ENCODE measurements at places on chromosomes 2 and 18. TPM values are rescaled to one million over a fixed set of nuclear protein-coding genes. Genes with fewer than 3 reads are reported as not detected.

GRCh38 chr18:39701839-39702238, 2136.2 kb upstream of the CELF4 start:
- H3K27ac ChIP-seq = no peak overlapping the region
- H3K36me3 ChIP-seq = no peaks in the 10 kb centered on the region
- no peaks in the 10 kb centered on the region for H3K4me1 ChIP-seq
- DNase-seq = no peak
- H3K4me3 ChIP-seq = no peak overlapping the region

Gene WNT10A
- total RNA-seq = 0.90 TPM

DNA sequence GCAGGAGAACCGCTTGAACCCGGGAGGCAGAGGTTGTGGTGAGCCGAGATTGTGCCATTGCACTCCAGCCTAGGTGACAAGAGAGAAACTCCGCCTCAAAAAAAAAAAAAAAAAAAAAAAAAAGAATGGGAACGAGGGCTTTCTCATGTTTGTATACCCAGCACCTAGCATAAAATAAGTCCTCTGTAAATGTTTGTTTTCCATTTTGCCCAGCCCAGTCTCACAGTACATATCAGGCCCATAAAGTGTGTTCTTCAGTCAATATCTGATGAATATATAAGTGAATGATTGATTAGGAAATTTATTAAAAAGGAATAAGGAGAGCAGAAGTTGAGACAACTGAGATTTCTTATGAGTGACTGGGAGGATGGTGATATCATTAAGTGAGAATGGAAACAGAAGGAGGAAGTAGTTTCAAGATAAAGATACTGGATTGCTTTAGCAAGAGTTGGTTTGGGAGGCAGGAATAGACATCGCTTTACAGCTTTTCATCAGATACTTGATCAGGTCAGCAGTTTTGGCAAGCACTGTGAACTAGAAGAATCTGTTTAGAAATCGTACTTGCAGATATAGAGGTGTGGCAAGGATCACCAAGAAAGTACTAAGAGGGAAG, 327.5 kb downstream of the KIAA1328 start:
- H3K4me3 ChIP-seq = no peak overlapping the region
- no peaks in the 10 kb centered on the region for H3K4me1 ChIP-seq
- H3K27ac ChIP-seq = no peak overlapping the region
- H3K36me3 ChIP-seq = no peaks in the 10 kb centered on the region
- no peaks in the 10 kb centered on the region for H3K27me3 ChIP-seq

DNA sequence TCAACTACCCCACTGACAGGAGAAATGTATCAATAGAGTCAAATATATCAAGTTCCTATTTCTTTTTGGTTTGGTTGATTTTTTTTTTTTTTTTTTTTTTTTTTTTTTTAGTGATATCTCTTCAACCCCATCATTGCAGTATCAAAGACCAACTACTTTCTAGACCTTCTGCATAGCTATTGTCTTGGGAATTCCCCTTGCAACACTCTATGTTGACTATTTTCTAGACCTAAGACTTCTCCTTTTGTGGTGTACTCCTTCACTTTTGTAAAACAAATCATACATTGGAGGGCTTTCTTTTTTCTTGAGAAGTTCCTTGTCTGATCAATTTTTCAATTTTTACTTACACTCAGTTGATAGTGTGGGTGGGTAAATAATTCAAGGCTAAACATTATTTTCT, 46.5 kb upstream of the NR4A2 start:
- no peak overlapping the region for H3K27ac ChIP-seq
- H3K36me3 ChIP-seq = no peaks in the 10 kb centered on the region
- H3K27me3 ChIP-seq = no peaks in the 10 kb centered on the region
- DNase-seq = no peak

DNA sequence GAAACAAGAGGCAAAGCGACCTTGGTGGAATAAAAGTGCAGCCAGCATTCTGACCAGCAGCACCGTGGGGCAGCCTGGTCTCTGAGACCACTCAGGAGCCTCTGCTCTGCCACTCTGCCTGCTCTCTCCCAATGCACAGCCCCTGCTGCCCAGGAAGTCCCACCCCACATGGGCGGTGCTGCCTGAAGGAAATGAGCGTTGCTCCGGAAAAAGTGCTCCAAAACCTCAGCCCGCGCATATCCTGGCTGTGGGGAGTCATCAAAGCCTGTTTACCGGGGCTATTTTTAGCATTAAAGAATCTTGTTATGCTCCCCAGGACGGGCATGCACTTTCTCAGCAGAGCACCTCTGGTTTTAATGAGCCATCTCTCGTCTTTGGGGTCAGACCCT, 54.5 kb downstream of the EPAS1 start:
- H3K4me3 ChIP-seq = no peak overlapping the region
- H3K36me3 ChIP-seq = peaks cover 71% of the 10 kb centered on the region
- no peak for DNase-seq

DNA sequence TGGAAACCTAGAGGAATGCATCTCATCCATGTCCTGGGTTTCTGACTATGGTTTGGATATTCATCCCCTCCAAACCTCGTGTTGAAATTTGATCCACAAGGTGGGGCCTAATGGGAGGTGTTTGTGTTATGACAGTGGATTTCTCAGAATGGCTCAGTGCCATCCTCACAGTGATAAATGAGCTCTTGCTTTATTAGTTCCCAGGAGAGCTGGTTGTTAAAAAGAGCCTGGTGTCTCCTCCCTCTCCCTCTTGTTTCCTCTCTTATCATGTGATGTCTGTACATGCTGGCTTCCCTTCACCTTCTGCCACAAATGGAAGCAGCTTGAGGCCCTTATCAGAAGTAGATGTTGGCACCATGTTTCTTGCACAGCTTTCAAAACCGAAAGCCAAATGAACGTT, 424.3 kb downstream of the DCC start:
- no peak overlapping the region for H3K27ac ChIP-seq
- no peaks in the 10 kb centered on the region for H3K27me3 ChIP-seq
- H3K4me1 ChIP-seq = no peaks in the 10 kb centered on the region
- no peaks in the 10 kb centered on the region for H3K36me3 ChIP-seq
- H3K4me3 ChIP-seq = no peak overlapping the region
- no peak for DNase-seq

- H3K4me1 ChIP-seq = no peaks in the 10 kb centered on the region
- no peak overlapping the region for H3K27ac ChIP-seq
- H3K4me3 ChIP-seq = no peak overlapping the region
- no peaks in the 10 kb centered on the region for H3K27me3 ChIP-seq
These were observed 190.1 kb downstream of the CDCA7 start for GRCh38 chr2:173544641-173545363.

Gene GPAT2
- total RNA-seq = 3.9 TPM

DNA sequence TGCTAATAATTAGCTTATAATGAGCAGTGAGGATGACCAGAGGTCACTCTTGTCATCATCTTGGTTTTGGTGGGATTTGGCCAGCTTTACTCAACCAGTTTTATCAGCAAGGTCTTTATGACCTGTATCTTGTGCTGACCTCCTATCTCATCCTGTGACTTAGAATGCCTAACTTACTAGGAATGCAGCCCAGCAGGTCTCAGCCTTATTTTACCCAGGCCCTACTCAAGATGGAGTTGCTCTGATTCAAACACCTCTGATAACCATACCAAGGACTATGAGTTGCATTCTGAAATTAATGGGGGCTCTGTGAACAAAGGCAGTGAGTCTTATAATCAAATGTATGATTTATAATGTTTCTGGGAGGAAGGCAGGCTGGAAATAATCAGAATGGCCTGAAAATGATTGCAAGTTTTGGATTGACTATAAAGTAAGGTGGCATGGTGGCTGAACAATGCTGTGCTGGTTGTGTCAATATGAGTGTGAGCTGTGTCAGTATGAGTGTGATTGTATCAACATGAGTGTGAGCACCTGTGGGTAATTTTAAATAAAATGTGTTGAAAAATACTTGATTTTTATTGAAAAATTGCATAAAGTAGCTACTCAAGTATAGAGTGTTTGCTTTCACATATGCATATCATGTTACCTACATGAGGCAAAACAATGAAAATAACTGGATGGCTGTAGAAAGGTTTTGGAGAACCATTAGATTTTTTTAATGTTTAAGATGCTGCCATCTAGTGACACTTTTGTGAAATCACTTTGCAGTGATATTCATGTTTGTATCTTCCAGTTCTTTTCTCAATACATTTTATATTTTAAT, 103.0 kb downstream of the KYNU start:
- H3K27ac ChIP-seq = no peak overlapping the region
- H3K4me1 ChIP-seq = no peaks in the 10 kb centered on the region
- no peaks in the 10 kb centered on the region for H3K27me3 ChIP-seq

Gene FAM124B
- 1.3 TPM for total RNA-seq

Gene KCNE4
- total RNA-seq = 3.4 TPM

DNA sequence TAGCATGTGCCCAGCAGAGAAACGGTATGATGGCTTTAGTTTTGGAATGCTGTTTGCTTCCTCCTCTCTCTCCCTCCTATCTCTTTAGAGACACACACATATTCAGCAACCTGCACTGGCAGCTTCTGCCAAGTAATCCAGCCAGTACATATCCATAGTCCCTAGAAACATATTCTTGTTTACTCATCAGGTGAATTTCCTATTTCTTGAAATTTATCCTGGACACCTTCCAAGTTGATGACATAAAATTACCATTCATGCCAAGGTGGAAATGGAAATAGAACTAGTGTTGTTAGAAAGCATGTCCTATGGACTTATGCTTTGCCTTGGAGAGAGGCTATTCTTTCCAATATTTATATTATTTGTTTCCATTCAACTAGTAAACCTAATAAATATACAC, 50.9 kb upstream of the RGPD4 start:
- no peak overlapping the region for H3K27ac ChIP-seq
- no peaks in the 10 kb centered on the region for H3K27me3 ChIP-seq
- H3K4me3 ChIP-seq = no peak overlapping the region
- DNase-seq = no peak

DNA sequence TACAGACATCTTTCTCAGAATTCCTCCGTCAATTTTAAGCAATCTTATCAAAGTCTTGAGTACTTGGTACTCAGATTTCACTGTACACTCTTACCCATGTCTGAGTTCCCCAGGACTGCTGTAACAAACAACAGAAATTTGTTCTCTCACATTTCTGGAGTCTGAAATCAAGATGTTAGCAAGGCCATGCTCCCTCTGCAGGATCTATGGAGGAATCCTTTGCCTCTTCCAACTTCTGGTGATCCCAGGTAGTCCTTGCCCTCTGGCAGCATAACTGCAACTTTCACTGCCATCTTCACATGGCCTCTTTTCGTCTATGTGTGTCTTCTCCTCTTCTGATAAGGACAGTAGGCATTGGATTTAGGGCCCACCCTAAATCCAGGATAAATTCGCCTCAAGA, 17.1 kb upstream of the CACNB4 start:
- H3K4me1 ChIP-seq = no peaks in the 10 kb centered on the region
- H3K4me3 ChIP-seq = no peak overlapping the region
- no peak for DNase-seq

- no peaks in the 10 kb centered on the region for H3K36me3 ChIP-seq
- H3K4me1 ChIP-seq = no peaks in the 10 kb centered on the region
- no peak overlapping the region for H3K4me3 ChIP-seq
- no peak for DNase-seq
- H3K27me3 ChIP-seq = no peaks in the 10 kb centered on the region
- no peak overlapping the region for H3K27ac ChIP-seq
These were observed 166.9 kb downstream of the ETAA1 start for GRCh38 chr2:67564076-67564475.

GRCh38 chr2:38824906-38825305, 46.9 kb downstream of the GEMIN6 start:
- H3K4me3 ChIP-seq = no peak overlapping the region
- no peak overlapping the region for H3K27ac ChIP-seq
- H3K27me3 ChIP-seq = no peaks in the 10 kb centered on the region
- no peaks in the 10 kb centered on the region for H3K4me1 ChIP-seq
- DNase-seq = no peak

Gene PLA2R1
- total RNA-seq = 2.8 TPM

Gene GKN2
- total RNA-seq = not detected

DNA sequence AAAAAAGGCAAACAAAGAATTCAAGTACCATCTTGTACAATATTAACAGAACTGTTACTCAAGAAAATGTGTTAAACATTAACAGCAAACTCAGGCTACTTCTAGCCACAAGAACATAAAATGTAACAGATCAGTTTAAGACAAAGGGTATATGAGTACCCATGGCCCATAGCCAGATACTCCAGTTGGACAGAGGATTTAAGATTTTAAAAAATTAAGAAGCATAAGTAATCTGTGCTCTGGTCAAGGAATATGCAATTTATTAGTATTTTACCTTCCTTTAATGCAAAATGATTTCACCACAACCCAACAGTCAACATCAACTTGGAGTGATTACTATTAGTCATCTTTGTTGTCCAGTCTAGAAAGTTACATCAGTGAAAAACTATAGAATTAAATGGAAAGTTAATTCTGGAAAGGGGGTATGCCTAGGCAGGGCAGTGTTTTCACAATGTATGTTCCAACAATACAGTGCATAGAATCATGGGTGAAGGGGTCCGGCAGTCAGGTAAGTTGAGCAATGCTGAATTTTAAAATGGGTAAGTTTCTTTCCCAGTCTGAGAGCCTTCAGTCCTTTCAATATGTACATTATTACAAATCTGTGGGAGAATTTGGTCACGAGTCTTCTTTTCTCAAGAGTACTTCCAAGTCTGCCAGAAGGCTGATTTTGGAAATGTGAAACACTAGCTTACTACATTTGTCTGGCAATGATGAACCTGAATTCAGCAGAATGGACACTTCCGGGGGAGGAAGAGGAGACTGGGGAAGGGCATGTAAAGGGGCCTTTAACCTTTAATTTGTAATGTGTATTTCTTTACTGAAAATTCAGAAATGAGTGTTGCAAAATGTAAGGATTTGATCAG, 34.5 kb downstream of the SFT2D3 start:
- peaks cover 17% of the 10 kb centered on the region for H3K4me1 ChIP-seq
- H3K27me3 ChIP-seq = no peaks in the 10 kb centered on the region
- H3K27ac ChIP-seq = no peak overlapping the region
- no peak overlapping the region for H3K4me3 ChIP-seq

- peak; percentile 94 for DNase-seq
- no peaks in the 10 kb centered on the region for H3K36me3 ChIP-seq
- H3K27ac ChIP-seq = peak within 1 kb of the TSS; percentile 97
These were observed at the start of gene NFU1 for GRCh38 chr2:69436938-69437750. Gene NFU1 (minus strand): TSS chr2:69437435. CDS start chr2:69437422, 13 bp downstream.

- no peaks in the 10 kb centered on the region for H3K4me1 ChIP-seq
- H3K27me3 ChIP-seq = no peaks in the 10 kb centered on the region
- no peaks in the 10 kb centered on the region for H3K36me3 ChIP-seq
- no peak overlapping the region for H3K27ac ChIP-seq
- no peak for DNase-seq
These were observed 944.8 kb upstream of the CNTNAP5 start for GRCh38 chr2:123080331-123080730.

Gene L3MBTL4
- total RNA-seq = 6.6 TPM

Gene CHRNG
- total RNA-seq = not detected

GRCh38 chr2:25462021-25462420, 120.3 kb upstream of the DNMT3A start:
- H3K36me3 ChIP-seq = no peaks in the 10 kb centered on the region
- DNase-seq = no peak

Gene CCBE1
- 0.44 TPM for total RNA-seq

Measured in right atrium auricular region (tissue), 2 donors.